ENCODE measurements at places on chromosomes 4 and X. TPM values are rescaled to one million over a fixed set of nuclear protein-coding genes. Genes with fewer than 3 reads are reported as not detected.
A peak's percentile ranks its signal among the peaks of the same experiment; 100 is the strongest.

The HERC5 gene
- total RNA-seq = 1.5 TPM

- DNase-seq = no peak
Measured at GRCh38 chr4:27027428-27027827, 166.8 kb downstream of the STIM2 start.

DNA sequence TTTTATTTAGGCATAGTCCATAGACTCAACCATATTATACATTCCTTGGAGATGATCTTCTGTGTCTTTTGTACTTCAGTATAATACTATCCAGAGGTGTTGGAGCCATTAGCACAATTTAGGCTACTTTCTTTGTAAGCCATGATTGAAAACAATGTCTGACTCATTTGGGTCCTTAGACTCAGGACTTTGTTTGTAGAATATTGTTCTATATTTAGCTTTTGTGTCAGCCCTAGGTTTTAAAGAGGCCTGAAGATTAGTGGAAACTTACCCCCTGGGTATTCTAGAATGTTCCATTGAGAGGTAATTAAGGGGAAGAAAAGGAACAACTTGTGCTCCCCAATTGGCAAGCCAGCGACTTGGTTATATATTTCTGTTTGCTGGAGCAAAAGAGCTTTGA lies 145.2 kb upstream of the SCML1 start:
- no peak for DNase-seq

- peak; percentile 56 for DNase-seq
Measured at GRCh38 chr4:125131891-125132680, 182.7 kb upstream of the FAT4 start.

DNA sequence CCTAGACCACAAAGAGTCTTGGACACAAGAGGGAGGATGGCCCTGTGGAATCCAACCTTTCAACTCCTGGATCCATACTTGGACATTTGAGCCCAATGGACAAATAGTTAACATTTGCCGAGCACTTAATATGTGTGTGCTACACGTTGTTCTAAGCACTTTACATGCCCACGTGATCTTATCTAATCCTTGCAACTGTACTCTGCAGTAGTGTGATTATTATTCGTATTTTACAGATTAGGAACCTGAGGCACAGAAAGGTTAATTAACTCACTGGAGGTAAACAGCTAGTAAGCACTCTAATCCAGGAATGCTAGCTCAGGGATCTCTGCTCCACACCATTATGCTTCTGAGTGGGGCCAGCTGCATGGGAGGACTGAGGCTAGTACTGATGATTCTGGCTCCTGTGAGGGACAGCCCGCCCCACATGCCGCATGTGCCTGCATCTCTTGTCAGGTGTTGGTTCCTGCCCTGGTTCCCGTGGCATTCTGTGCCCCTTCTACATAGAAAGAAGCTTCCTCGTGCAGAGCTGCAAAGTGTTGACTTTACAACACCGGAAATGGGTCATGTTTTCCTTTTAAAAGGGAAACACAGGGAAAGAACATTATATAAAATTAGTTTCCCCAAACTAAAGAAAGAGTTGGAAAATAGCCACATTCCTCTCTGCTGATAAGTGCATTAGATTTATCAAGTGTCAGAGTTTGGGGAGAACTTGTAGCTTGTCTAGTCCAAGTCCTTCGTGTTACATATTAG lies 34.8 kb downstream of the PLAC1 start:
- DNase-seq = peak; percentile 47

GRCh38 chr4:90792696-90793095 lies 665.5 kb downstream of the CCSER1 start:
- DNase-seq = no peak

DNA sequence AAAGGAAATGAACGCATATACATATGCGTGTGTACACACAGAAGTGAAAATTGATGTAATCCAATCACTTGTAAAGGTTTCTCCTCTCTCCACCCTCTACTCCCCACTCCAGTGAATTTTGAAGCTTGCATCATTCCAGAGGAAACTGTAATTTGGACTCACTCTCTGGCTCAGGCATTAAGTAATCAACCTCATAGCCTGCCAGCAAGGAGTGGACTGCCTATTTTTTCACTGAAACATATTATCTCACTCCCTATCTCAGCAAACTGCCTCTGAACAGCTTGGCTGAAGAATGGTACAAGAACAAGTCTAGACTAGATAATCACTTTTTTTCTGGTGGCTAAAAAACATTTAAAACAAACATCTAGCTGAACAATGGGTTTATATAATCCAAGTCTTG lies 124.2 kb downstream of the C4orf51 start:
- DNase-seq = peak; percentile 97
